ENCODE measurements at places on chromosomes 1 and 21.

DNA sequence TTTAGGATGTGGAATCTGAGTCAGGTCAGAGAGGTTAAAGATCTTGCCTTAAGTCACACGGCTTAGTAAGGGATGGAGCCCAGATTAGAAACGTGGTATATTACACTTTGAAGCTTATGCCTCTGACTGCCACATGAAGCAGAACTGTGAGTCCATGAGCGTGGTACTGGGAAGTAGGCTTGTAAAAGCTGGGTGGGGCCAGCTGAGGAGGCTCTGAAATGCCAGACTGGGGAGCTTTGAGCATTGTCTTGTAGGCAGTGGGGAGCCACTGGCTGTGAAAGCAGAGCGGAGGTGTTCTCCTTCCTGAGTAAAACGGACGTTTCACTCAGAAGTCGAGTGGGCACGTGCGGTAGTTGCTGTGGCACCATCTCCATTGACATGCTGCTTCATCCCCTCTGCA, 72.6 kb upstream of the USP24 start:
- DNase-seq = no peak

DNA sequence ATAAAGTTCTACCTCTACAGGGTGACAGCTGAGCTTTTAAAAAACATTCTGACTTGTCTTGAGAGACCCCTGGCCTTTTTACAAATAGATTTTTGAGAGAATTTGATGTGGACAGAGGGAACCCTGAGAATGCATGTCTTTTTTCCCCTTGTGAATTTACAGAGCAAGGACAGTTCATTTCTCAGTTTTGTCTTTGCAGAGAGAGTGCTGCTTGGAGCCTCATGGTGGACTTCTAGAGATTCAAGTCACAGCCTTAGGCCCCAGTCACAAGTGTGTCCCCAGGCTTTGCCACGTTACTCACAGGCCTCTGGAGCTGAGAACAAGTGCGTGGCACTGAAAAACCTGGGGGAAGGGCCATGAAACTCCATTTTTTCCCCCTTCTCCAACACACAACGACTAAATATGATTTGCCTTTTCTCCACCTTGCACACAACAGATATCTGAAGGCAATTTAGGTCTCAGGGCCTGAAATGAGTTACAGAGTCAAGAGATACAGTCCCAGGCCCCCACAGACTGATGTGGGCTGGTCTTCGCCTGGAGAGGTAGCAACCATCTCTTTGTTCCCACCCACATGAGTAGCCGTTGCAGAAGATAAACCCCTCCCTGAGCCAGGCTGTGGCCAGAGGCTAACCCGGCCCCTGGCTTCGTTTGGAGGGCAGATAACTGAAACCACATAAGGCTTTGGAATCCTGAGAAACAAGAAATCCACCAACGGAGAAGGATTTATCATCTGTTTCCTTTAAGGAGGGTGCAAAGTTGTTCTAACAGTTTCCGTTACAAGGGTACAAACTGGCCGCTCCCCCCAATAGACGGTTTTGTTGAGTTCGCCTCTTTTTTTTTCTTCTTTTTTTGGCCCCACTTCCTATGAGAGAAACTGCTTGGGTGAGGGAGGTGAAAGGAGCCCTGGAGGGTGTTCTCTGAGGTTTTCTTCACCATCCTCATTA, 1.0 kb upstream of the PIGV start:
- DNase-seq = peak; percentile 73

GRCh38 chr1:87888446-87888845, 559.8 kb downstream of the LMO4 start:
- no peak for DNase-seq

GRCh38 chr1:11536573-11537379, 57.8 kb downstream of the DISP3 start:
- no peak for DNase-seq

GRCh38 chr1:159000625-159001024, 9.1 kb upstream of the IFI16 start:
- peak; percentile 95 for DNase-seq

DNA sequence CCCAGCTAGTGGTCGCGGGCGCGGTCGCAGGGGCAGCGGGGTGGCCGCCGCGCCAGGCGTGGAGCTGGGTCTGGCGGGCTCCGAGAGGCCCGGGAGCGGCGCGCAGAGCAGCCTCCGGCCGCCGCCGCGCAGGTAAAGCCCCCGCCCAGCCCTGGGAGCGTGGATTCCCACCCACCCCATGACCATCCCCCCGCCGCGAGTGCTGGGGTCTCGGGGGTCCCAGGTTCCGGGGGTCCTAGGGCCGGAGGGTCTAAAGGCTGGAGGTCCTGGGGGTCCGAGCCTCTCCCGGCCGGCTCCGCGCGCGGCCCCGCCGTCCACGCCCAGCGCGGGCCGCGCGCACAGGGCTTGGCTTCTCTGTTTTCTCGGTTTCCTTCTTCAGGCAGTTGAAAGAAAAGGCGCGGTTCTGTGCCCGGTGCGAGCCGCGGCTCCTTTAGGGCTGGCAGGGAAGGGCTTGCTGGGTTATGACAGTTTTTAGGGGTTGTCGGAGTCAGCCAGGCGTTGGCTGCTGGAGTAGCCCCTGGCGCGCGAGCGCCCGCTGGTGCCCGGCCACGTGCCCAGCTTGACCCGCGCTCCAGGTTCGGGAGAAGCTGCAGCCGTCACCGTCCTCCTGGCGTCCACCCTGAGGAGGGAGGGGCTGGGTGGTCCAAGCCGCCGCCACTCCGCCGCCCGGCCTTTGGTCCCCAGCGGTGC, 359 bp downstream of the LRRC3 start:
- DNase-seq = peak; percentile 48

GRCh38 chr1:3714284-3714741, 37.9 kb upstream of the CCDC27 start:
- no peak for DNase-seq
